ENCODE measurements at places on chromosomes 1 and 21.

DNA sequence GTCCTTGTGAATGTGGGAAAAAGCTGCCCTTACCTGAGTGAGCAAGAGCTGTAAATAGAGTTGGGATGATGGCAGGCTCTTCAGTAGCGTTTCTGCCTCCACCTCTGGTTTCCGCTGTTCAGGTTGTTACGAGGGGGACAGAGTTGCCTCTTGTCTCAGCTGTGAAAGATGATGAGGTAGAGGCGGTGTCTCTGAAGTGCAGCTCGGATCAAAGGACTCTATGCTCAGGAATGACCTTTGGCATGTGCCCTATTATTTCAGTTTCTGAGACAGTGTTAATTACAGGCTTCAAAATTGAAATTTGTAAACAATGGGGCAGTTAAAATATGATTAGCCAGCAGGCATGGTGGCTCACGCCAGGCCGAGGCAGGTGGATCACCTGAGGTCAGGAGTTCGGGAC lies 70.3 kb downstream of the VPS26C start:
- no peak for DNase-seq

DNA sequence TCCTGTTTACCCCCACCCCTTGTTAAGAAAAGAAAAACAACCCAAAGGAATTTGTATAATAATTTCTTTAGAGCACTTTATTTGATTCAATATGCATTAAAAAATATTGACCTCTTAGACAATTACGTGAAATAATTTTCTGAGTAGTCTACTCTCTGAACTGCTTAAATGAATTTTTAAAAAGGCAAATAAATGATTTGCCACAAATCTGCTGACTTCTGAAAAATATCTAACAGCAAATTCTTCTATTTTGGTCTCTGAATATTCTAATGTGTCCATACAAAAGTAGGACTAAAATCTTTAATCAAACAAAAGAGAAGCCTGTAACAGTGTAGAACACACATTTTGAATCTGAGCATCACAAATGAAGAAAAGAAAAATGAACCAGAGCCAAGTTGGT lies 115.1 kb downstream of the TRIM33 start:
- no peak for DNase-seq

- DNase-seq: no peak
Measured at GRCh38 chr1:65469889-65470340, 49.4 kb downstream of the LEPR start.

- DNase-seq: no peak
Measured at GRCh38 chr1:178599745-178600144, 86.8 kb downstream of the TEX35 start.

DNA sequence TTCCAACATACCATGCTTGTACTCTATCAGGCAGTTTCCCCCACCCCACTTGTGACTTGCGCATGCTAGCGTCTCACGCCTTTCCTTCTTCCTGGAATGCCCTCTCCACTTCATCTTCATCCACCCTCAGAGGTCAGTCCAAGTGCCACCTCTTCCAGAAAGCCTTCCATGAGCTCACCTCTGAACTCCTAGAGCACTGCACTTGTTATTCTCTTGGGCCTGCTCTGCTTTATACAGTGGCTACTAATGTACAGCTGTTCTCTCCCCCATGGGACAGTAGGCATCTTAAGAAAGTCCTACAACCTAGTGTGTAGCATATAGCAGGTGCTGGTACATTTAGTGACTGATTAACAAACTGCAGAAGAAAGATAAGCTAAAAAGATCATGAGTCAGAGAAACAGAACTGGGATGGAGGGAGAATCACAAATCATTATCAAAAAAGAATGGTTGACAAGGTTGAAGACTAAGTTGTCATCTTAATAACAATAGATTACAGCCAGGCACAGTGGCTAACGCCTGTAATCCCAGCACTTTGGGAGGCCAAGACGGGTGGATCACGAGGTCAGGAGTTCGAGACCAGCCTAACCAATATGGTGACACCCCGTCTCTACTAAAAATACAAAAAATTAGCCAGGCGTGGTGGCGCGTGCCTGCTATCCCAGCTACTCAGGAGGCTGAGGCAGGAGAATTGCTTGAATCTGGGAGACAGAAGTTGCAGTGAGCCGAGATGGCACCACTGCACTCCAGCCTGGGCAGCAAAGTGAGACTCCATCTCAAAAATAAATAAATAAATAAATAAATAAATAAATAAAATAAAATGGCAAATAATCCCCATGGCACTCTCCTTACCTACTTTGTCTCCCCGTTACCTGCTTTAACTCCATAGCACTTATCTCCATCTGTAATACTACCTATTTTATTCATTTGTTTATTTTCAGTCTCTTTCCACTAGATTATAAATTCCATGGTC lies 16.3 kb upstream of the TSPAN1 start:
- DNase-seq: no peak

DNA sequence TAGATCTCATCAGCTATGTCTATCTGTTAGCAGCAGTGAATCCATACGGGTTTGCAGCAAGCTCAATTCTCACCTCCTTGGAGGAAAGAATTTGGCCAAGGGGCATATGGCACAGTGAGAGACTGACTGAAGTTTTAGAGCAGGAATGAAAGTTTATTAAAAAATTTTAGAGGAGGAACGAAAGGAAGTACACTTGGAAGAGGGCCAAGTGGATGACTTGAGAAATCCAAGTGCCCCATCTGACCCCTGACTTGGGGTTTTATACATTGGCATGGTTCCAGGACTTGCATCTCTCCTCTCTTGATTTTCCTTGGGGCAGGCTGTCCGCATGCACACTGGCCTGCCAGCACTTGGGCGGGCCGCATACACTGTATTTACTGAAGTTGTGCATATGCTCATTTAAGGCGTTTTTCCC lies 9.2 kb upstream of the OSBPL9 start:
- no peak for DNase-seq

DNA sequence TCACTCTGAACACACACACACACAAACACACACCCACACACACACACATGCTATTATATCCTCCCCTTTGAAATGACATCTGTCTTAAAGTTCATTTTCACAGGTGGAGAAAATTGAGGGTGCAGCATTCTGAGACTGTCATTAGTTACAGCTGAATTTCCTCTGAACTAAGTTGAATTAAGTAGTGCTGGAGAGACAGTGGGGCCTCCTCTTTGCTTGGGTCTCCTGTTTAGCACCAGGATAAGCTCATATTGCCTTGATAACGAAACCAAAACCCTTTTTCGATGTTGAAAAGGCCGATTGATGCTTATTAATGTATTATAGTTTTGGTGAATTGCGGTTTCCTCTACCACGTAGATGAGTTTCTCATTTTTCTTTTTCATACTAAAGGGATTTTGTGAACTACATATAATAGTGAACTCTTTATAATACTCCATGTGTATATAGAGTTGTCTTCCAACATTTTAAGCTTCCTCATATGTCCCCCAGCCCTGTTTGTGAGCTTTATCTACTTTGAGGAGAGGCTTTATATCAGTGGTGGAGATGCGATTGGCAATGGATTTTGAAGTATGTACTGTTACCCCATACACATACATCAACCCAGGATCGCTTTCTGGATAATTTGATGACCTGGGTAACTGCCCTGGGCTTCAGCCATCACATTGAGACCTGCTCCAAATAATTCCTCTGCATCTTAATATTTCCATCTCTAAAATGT lies 17.4 kb downstream of the DYNLT5 start:
- DNase-seq: no peak

DNA sequence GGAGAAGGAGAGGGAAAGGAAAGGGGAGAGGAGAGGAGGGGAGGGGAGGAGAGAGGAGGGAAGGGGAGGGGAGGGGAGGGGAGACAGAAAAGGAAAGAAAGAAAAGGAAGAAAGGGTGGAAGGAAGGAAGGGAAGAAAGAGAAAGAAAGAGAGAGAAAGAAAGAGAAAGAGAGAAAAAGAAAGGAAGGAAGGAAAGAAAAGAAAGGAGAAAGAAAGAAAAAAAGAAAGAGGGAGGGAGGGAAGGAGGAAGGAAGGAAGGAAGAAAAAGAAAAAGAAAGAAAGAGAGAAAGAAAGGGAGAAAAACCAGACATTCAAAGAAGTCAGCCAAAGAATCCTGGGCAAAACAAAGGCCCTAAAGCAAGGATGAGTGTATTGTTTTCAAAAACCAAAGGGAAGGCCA lies 125.7 kb upstream of the SPATA6 start:
- DNase-seq: no peak

DNA sequence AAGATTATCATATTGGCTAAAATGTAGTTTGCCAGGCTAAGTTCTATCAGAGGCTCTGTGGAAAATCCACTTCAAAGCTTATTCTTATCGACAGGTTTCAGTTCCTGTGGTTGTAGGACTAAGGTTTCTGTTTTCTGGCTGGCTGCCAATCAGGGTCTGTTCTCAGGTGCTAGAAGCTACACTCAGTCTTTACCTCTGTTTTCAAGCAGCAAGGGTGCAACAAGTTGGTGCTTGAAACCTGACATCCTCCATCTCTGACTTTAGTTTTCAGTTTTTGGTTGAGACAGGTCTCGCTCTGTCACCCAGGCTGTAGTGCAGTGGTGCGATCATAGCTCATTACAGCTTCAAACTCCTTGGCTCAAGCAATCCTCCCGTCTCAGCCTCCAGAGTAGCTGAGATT lies 15.3 kb upstream of the TMCO2 start:
- no peak for DNase-seq

- no peak for DNase-seq
Measured at GRCh38 chr1:179055937-179056336, 25.9 kb upstream of the TOR3A start.

- no peak for DNase-seq
Measured at GRCh38 chr1:160308451-160309184, 23.7 kb upstream of the PEX19 start.

DNA sequence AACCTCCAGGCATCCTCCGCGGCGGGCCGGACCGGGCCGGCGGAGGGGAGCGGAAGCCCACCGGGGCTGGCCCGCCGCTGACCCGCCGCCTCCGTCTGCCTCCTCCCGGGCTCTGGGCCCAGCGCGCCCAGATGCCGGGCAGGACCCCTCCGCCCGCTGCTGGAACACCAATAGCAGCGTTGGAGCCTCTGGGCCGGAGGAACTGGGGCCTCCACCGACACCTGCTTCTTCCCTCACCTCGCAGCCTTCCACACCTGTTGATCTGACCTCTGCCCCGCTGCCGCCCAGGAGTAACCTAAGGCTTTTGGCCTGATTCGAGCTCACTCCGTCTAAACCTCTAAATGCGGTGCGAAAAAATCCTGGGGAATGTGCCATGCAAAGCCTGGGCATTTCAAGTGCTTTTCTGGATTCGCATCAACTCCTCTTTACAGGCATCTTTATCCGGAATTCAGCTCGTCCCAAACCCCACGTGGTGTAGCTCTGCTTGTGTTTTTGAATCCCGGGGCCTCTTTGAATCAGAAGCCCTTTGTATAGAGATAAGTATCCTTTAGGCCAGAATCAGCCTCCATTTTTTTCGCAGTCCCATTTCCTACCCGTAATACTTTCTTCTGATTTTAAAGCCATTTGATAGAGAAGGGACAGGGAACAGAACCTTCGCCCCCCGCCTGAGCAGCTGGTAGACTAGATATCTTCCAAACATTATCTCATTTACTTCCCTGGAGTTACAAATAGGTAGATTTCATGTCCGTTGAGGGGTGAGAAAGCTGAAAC lies 680 bp upstream of the CNN3 start:
- no peak for DNase-seq

GRCh38 chr21:41295721-41296254 lies 20.8 kb upstream of the FAM3B start:
- no peak for DNase-seq

- DNase-seq: no peak
Measured at GRCh38 chr1:3060601-3061551, 8.1 kb upstream of the PRDM16 start.

Data from cerebellar nuclear complex (tissue), 1 donor.